ENCODE measurements at places on chromosomes 11 and 22.

DNA sequence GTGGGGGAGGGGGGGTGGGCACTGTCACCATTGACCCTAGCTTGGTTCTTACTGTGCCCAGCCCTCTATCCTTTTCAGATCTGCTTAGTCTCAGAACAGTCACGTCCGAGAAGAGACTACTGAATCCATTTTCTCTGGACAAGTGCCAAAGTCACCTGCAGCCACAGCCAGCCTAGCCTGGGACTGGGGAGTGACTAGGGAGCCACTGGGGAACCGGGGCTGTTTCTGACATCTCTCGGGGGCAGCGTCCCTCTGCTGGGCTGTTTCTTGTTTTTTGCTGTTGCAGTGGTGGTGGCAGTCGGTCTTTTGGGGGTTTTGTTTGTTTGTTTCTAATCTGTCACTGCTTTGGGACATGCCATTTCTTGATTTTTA lies 8.7 kb downstream of the SLC37A2 start:
- DNase-seq: no peak

GRCh38 chr22:36343070-36343719 lies 44.6 kb downstream of the MYH9 start:
- DNase-seq: no peak

DNA sequence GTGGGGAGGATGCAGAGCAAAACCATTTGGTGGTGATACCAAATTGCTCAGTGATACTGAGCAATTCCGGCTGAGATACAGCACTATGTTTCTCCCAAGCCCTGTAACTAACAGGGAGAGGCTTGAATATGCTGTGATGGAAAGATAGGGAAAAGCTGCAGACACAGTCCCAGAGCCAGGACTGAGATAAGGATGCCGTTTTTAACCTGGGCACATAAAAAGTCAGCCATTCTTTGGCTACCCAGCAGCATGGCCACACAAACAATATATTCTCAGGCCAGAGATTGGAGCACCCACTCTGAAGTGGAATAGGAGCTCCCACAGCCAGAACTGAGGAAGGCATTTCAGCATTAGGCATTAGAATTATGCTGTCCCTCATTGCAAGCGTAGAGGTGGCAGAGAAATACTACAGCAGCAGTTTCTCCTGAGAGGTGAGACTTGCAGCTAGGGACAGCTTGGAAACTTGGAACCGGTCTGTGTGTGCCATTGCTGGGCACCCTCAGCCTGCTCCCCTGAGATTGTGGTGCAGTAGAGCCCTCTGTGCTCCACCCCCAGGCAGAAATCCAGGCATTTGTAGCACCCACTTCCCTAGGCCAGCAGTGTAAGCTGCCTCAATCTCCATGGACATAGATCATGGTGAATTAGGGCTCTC lies 346.5 kb downstream of the TMEM135 start:
- DNase-seq: no peak

- DNase-seq: no peak
These were observed 8.7 kb downstream of the ZMAT5 start for GRCh38 chr22:29758068-29758622.

DNA sequence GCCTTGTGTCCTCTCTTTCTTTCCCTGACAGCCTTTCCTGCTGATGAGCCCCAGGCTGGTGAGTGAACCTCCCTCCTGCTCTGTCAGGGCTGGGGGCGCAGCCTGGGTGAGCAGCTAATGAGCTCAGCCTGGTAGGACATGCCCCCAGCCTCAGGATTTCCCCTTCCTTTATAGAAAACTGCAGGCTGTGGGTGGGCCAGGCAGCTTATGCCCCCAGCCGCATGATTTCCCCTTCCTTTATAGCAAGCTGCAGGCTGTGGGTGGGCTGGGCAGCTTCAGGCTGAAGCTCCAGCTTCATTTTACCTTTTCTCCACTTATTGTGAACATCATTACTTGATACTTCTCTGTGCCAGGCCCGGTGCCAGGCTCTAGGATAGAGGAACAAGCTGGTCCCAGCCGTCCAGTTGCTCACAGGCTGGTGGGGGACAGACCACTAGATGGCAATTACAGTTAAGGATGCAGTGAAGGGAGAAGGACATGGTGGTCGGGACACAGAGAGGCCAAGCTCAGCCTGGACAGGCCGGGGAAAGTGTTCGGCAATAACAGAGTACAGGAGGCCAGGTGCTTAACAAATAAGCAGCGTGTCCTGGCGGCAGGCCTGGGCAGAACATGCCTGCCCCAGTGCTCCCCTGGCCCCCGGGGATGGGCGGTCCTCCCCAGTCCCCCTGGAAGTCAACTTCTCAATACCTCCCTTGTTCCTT lies 5.3 kb downstream of the LGALS12 start:
- DNase-seq: no peak

DNA sequence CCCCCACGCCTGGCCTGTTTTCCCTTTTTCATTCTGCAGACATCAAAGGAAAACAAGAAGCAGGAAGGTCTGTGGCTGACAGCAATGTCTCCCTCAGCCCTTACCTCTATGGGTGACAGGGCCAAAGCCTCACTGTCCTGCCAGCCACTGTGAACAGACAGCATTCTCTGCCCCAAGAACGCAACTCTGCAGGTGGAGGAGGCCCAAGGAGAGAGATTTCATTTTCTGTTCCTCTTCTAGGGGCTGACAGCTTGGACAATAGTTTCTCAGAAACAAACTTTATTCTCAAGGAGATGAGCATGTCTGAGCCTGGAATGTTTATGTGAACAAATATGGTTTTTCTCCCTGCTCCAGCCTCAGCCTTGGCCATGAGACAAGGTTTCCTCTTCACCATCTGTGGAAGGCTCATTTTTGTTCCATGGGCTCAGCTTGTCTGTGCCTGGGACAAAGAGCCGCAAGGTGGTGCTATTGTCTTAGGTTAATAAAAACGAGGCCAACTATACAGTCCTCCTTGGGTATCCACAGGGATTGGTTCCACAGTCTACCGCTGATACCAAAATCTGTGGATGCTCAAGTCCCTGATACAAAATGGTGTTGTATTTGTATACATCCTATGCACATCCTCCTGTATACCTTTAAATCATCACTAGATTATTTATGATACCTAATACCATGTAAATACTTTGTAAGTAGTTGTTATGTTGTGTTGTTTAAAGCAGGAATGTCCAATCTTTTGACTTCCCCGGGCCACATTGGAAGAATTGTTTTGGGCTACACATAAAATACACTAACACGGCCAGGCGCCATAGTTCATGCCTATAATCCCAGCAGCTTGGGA lies 5.8 kb downstream of the PIWIL3 start:
- DNase-seq: no peak

- no peak for DNase-seq
These were observed 145.8 kb downstream of the APOL5 start for GRCh38 chr22:35863432-35863831.

Data from forelimb muscle (tissue), 1 donor.